ENCODE measurements at places on chromosomes 4 and X. TPM values are rescaled to one million over a fixed set of nuclear protein-coding genes. Genes with fewer than 3 reads are reported as not detected.

Gene MPP1
- total RNA-seq = 9.4 TPM

Gene ASB5
- total RNA-seq = not detected

Gene ADH1A
- total RNA-seq = 0.13 TPM

Gene GLRA2
- not detected for total RNA-seq

Gene NBDY
- 3.8 TPM for total RNA-seq

Gene CXXC4
- not detected for total RNA-seq

Gene MAML3
- total RNA-seq = 0.13 TPM

Gene TLR3
- 0.07 TPM for total RNA-seq

Gene PPP4R3C
- total RNA-seq = not detected

Gene ADGRG4
- total RNA-seq = not detected

GRCh38 chr4:152327606-152328453 is 208.1 kb downstream of the FBXW7 start:
- H3K4me1 ChIP-seq = no peaks in the 10 kb centered on the region
- DNase-seq = no peak
- H3K27me3 ChIP-seq = no peaks in the 10 kb centered on the region
- no peak overlapping the region for H3K4me3 ChIP-seq
- H3K27ac ChIP-seq = no peak overlapping the region

DNA sequence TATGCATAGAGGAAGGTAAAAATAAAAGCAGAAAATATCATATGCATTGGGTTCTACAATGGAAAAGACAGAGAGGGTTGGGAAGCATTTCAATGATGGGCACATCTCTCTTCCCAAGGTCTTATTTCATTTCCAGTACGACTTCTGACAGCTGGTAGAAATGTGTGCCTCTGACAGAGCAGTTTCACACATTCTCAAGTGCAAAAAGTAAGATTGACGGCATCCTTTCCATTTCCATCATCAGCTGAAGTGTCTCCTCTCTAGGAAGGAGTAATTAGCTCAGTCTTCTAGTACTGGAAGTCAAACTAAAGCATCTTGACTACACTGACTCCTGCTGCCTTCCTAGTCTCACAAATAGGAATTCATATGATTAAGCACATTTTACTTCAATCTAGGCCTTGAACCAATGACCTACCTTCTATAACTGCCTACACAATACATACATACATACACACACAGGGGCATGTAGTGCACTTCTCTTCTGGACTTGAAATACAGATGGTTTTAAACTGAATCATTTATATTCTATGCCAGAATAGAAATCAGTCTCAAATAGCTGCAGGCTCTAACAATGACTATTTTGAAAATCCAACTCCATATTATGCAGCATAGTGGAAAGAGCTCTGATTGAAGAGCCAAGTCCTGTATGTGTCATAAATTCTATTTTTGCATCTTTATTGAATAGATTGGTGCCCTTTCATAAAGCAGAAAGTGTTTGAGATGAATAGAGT is 473.4 kb downstream of the INPP4B start:
- no peak for DNase-seq
- H3K4me3 ChIP-seq = no peak overlapping the region
- H3K27me3 ChIP-seq = no peaks in the 10 kb centered on the region
- H3K4me1 ChIP-seq = no peaks in the 10 kb centered on the region

GRCh38 chrX:63761639-63762038 is 23.4 kb downstream of the ARHGEF9 start:
- no peaks in the 10 kb centered on the region for H3K4me1 ChIP-seq
- H3K36me3 ChIP-seq = no peaks in the 10 kb centered on the region
- no peak for DNase-seq
- no peak overlapping the region for H3K27ac ChIP-seq

- H3K27me3 ChIP-seq = no peaks in the 10 kb centered on the region
- H3K36me3 ChIP-seq = no peaks in the 10 kb centered on the region
- no peak overlapping the region for H3K27ac ChIP-seq
- peak; percentile 50 for DNase-seq
- H3K4me1 ChIP-seq = peaks cover 14% of the 10 kb centered on the region
- H3K4me3 ChIP-seq = no peak overlapping the region
Observed at GRCh38 chr4:139229534-139230039, 50.4 kb downstream of the MGARP start.

DNA sequence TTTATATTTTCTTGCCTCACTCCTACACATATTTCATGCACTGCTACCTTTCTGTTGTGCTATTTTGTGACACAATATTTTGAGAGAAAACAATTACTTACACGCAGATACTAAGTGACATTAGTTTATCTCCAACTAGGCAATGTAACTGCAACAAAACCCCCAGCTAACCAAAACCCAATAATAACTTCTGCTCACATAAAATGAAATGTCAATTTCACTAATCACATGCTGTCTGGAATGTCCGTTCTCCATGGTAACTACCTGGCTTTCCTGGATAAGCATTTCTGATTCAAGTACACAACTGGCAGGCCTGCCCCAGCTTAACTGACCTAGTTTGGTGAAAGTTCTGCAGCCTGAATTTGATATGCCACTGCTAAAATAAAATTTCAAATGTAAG is 313.5 kb downstream of the TMA16 start:
- no peaks in the 10 kb centered on the region for H3K27me3 ChIP-seq
- H3K36me3 ChIP-seq = no peaks in the 10 kb centered on the region
- no peak for DNase-seq
- H3K27ac ChIP-seq = no peak overlapping the region
- H3K4me3 ChIP-seq = no peak overlapping the region
- no peaks in the 10 kb centered on the region for H3K4me1 ChIP-seq

DNA sequence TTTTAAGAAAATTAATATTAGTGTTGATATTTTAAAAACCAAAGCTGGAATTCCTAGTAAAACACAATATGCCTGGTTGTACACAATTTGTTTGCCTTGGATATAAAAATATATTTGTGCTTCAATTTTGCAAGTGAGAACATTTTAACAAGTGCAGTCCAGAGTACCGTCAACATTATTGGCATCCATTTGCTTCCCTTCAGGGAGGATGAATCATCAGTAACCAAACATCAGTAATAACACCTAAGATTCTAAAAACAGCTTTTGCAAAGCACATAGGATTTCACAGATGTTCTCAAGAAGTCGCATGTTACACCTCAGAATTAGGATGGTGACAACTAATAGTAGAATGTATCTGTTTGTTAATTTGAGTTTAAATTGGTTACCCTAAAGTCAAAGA is 262.6 kb upstream of the BMP3 start:
- no peak overlapping the region for H3K27ac ChIP-seq
- no peaks in the 10 kb centered on the region for H3K36me3 ChIP-seq
- no peaks in the 10 kb centered on the region for H3K4me1 ChIP-seq
- H3K27me3 ChIP-seq = no peaks in the 10 kb centered on the region

GRCh38 chr4:105068516-105068915 is 78.2 kb upstream of the TET2 start:
- no peaks in the 10 kb centered on the region for H3K27me3 ChIP-seq
- no peaks in the 10 kb centered on the region for H3K4me1 ChIP-seq
- H3K27ac ChIP-seq = no peak overlapping the region

DNA sequence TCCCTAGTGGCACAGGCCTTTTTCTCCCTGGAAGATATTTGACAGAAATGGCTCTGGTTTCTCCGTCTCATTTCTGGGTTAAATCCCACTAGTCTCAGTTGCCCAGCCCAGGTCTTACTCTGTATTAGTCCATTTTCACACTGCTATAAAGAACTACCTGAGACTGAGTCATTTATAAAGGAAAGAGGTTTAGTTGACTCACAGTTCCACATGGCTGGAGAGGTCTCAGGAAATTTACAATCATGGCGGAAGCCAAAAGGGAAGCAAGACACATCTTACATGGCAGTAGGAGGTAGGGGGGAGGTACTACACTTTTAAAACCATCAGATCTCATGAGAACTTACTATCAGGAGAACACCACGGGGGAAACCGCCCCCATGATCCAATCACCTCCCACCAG is 81.9 kb downstream of the FHDC1 start:
- no peak overlapping the region for H3K27ac ChIP-seq
- H3K4me1 ChIP-seq = peaks cover 3% of the 10 kb centered on the region
- DNase-seq = no peak
- H3K36me3 ChIP-seq = no peaks in the 10 kb centered on the region
- H3K4me3 ChIP-seq = no peak overlapping the region
- H3K27me3 ChIP-seq = peaks cover 10% of the 10 kb centered on the region

DNA sequence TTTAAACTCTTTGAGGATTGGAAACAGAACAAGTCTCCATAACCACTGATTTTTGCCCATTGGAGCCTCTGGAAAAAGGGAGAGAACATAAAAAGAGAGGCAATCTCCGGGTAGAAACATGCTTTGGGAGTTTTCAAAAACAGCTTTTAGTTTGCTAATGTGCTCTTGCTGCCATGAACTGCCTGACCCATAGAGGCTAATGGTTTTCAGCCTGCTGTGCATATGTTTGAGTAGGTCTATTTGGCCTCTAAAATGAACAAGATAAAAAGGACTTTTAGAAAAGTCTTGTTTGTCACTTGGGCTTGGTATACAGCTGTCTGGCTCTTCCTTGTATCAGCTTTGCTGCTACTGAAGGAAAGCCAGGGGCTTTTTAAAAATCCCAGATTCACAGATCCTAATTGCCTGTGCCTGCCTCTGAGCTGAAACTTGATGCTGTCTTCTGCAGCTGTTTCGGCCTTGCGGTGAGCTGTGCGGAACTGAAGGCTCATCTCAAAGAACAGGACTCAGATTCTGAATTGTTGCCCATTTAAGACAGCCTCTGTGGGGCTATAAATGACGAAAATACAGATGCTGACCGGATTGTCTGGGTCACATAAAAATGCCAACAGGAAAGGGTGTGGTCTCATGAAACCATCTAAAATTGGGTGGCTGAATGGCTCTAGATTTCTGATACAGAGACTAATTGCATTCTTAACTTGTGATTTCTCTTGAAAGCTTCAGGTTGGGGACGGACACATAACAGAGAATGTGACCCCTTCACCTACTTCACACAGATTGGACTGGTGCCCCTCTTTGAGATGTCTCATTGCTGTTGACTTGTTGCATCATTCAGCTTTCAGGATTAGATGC is 18.4 kb upstream of the ZNF41 start:
- no peak overlapping the region for H3K27ac ChIP-seq
- no peaks in the 10 kb centered on the region for H3K4me1 ChIP-seq
- H3K36me3 ChIP-seq = no peaks in the 10 kb centered on the region
- no peaks in the 10 kb centered on the region for H3K27me3 ChIP-seq

GRCh38 chrX:41963348-41963747 is 40.0 kb upstream of the CASK start:
- H3K4me3 ChIP-seq = no peak overlapping the region
- no peak overlapping the region for H3K27ac ChIP-seq
- H3K27me3 ChIP-seq = no peaks in the 10 kb centered on the region
- no peaks in the 10 kb centered on the region for H3K36me3 ChIP-seq
- no peak for DNase-seq

- no peaks in the 10 kb centered on the region for H3K27me3 ChIP-seq
- H3K4me3 ChIP-seq = no peak overlapping the region
- H3K36me3 ChIP-seq = no peaks in the 10 kb centered on the region
Observed at GRCh38 chr4:101205916-101206315, 141.4 kb downstream of the PPP3CA start.

GRCh38 chr4:18695733-18696527 is 674.4 kb upstream of the LCORL start:
- no peaks in the 10 kb centered on the region for H3K27me3 ChIP-seq

DNA sequence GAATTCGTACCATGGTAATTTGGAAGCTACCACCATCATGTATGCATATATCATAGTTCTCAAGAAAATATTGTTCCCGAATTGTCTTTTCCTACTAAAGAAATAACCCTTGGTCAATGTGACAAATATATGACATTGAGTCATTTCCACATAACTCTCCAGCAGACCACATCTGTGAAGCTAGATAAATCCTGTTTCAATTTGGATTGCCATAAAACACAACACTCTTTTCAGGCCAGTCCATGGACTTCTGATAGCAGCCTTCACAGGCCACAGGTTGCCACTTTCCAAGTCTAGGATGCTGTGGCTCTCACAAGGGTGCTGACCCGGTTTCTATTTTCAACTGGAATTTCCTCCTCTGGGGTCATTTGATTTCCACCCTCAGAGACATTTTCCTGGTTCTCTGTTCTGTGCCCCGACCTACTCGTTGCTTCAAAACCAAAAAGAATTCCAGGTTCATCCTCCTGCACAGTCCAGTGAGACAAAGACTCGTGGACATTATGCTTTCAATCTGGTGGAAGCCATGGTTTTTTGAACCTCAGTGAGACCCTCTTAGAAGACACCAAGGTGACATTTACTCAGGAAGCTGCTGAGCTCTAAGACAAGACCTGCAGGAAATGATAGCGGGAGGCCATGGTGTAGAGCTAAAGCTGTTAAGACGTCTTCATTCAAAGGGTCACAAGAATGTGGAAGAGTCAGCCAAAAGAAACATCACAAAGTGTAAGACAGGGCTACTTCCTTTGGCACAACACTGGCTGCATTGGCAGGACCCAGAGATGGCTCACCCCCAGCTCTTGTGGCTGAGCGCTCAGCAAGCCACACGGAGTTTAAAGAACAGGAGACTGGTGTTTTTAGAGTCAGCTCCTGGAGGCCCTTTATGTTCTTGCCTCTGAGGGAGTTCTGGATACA is 119.8 kb downstream of the AMELX start:
- no peak for DNase-seq
- no peak overlapping the region for H3K27ac ChIP-seq
- no peaks in the 10 kb centered on the region for H3K36me3 ChIP-seq
- no peaks in the 10 kb centered on the region for H3K4me1 ChIP-seq

GRCh38 chrX:153377727-153378126 is 23.4 kb downstream of the PNMA6E start:
- no peaks in the 10 kb centered on the region for H3K27me3 ChIP-seq
- no peaks in the 10 kb centered on the region for H3K36me3 ChIP-seq
- DNase-seq = no peak
- H3K4me3 ChIP-seq = no peak overlapping the region

DNA sequence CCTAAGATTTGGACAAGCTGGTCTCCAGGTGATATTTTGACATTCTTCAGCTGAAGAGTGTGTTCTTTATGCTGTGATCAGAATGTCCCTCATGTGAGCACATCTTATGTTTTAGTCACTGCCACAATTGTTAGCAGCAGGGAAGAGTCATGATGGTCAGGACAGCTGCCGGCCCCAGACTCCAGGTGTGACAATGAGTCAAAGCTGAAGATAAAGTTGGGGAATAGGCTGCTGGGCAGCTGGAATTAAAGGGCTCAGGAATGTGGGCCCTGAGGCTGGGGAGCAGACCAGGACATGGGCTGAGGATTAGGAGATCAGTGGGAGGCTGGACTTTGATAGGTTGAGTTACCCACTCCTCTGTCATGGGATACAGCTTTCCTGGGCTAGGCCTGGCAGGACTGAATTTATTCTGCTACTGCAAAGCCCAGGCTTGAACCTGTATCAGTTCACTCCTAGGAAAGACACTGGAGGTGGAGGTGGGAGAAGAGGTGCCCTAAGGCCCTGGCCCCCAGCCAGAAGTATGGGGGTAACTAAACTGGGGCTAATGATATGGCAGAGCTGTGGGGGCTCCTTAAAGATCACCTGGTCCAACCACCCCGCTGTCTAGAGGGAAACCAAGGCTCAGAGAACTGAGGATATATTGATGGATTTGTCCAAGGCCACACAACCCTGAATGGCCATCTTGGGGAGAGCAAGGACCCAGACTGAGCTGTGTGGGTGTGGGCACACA is 119.5 kb downstream of the PJA1 start:
- no peak for DNase-seq
- H3K27me3 ChIP-seq = no peaks in the 10 kb centered on the region
- no peak overlapping the region for H3K4me3 ChIP-seq
- no peaks in the 10 kb centered on the region for H3K36me3 ChIP-seq
- H3K27ac ChIP-seq = no peak overlapping the region
- H3K4me1 ChIP-seq = no peaks in the 10 kb centered on the region

GRCh38 chr4:118836301-118837120 is 585 bp upstream of the SEC24D start:
- H3K27ac ChIP-seq = peak overlapping the region; percentile 84

Data from HepG2 (cell line).